Inflammatory macrophage treated with lipopolysaccharide for 4 hours (primary cell): ENCODE measurements at places on chromosomes 7 and 10.

- no peak for DNase-seq
Observed at GRCh38 chr10:110528224-110528996, 30.7 kb downstream of the DUSP5 start.

DNA sequence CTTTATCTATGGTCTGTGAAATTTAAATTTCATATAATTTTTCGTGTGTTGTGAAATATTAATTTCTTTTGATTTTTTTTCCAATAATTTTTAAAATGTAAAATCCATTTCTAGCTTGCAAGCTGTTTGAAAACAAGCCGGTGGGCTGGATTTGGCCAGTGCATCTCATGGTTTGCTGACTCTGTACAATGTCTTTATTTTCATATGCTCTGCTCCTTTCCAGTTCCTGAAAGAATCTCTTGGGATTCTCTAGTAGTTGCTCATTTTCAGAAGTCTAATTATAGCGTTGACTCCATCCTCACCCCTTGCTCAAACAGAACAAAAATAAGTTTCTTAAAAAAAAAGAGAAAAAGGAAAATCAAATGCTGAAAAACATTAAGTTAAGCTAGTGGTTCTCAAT lies 21.4 kb downstream of the UBN2 start:
- DNase-seq: no peak

GRCh38 chr10:110458266-110458920 lies 39.3 kb upstream of the DUSP5 start:
- DNase-seq: no peak

DNA sequence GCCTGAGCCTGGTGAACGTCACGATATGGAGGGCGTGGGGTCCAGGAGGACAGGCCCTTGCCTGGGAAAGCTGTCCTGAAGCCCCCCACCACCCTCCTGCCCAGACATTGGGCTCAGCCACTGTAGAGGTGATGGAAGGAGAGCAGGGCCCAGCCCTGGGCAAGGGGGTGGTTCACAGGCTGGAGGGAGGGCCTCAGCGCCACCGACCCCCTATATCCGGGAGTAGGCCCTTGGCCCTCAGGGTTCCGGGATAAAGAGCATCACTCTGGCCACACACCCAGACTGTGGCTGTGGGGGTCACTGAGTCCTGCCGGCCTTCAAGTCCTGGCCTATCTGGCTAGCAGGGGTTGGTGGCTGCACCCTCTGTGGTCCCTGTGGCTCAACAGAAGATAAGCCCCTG lies 55.3 kb upstream of the GTF2IRD1 start:
- DNase-seq: no peak

GRCh38 chr7:129470411-129470810 lies 31.9 kb upstream of the SMKR1 start:
- DNase-seq: no peak

DNA sequence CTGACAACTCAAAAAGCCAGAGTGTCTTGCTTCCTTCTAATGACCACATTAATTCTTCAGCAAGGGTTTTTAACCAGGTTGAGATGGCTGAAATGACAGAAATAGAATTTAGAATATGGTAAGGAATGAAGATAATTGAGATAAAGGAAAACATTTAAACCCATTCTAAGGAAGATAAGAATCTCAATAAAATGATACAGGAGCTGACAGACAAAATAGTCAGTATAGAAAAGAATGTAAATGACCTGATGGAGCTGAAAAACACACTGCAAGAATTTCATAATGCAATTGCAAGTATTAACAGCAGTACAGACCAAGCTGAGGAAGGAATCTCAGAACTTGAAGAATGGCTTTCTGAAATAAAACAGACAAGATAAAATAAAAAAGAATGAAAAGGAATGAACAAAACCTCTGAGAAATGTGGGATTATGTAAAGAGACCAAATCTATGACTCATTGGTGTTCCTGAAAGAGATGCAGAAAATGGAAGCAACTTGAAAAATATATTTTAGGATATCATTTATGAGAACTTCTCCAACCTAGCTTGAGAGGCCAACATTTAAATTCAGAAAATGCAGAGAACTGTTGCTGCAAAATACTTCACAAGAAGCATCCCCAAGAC lies 87.1 kb downstream of the SAMD9 start:
- no peak for DNase-seq

DNA sequence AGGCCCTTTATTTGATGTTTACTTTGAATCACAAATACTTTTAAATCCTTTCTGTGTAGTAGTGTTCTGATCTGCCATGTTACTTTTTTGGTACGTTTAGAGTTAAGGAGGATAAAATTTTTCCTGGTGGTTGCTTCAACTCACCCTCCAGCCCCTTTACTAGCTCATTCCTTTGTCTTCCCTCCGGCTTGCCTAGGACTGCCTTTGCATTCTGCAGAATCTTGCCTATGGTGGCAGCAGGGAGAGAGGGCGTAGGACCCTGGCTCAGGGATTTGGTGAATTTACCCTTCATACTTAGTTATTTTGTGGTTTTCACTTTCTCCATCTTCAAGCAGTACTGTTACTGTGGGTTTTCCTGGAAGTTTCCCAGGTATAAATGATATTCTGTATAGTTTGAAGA lies 833.5 kb downstream of the XPNPEP1 start:
- no peak for DNase-seq

GRCh38 chr7:107742678-107743566 lies 1.0 kb upstream of the CBLL1 start:
- DNase-seq: peak; percentile 71

- no peak for DNase-seq
Observed at GRCh38 chr7:155227004-155227787, 70.5 kb upstream of the INSIG1 start.

DNA sequence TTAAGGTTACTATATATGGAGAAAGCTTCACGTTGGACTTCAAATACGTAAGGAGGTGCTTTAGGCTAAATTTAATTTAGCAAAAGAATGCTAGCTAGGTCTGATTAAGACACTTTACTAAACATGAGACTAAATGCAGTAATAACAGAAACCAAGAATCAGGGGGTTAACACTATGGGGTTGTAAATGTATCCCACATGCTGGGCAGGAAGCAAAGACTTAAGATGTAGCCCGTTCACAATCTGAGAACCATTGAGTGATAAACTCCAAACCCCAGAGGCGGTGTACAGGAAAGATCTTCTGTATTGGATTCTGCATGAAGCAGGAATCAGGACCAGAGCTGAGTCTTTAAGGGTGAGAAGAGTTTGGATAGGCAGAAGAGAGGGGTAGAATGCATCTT lies 60.4 kb downstream of the FZD1 start:
- no peak for DNase-seq

DNA sequence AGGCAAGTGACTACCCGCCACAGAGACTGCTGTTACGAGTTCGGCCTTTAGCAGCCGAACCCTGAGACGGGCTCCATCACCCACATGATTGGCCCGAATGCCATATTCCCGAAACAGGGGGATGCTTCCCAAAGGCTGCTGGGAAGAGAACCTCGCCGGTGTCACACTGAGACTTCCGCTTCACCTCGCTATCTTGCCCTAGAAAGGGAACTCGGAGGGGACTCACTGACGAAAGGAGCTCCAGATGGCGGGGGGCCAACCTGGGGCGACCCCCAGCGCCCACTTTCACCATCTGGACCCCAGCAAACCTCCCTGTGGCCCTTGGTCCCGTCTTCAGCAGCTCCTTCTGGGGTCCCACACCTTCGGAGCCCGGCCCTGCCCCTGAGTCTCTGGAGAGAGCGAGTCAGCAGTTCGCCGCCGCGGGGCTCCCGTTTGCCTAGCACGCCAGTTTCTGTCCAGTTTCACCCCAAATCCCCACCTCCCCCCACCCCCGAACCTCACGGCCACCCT lies 529 bp downstream of the HPS1 start:
- peak; percentile 35 for DNase-seq

GRCh38 chr10:10891124-10892082 lies 126.3 kb upstream of the CELF2 start:
- DNase-seq: no peak

DNA sequence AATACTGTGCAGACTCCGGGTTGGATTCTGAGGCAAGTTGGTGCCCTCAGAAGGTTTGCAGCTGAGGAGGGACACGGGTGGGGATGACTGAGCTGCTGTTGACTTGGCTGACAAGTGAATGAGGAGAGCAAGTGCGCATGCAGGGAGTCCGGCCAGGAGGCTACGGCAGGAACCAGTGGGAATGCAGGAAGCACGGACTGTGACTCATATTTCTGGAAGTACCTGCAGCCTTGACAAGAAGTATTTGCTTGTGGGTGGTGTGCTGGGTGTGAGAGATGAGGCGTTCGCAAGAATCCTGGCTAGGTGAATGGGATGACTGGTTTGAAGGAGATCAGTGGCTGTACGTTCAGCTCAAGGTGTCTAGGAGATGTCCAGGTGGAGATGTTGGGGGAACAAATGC lies 30.8 kb upstream of the FXYD4 start:
- DNase-seq: no peak

DNA sequence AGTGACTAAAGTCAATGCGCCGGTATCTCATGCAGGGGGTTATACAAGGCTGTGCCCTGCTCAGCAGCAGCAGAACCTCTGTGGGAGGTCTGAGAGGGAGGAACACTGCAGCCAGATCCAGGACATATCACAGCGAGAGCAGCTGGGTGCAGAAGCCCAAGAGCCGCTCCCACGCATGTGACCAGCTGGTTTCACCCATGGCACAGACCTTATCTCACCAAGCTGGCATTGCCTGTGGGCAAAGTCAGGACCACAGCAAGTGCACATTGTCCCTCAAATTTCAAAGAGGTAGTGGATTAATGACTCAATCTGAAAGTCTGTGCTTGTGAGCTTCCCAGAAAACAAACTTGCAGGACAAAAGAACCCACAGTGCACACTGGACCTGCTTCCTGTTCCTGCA lies 31.6 kb upstream of the AKR1C1 start:
- DNase-seq: peak; percentile 22

- DNase-seq: peak; percentile 29
Observed at GRCh38 chr7:140655511-140656408, 15.1 kb upstream of the DENND2A start.

GRCh38 chr7:76047305-76047810 lies 442 bp downstream of the STYXL1 start:
- DNase-seq: peak; percentile 52

- DNase-seq: no peak
Observed at GRCh38 chr7:147774461-147774860, 816.1 kb upstream of the C7orf33 start.

- DNase-seq: no peak
Observed at GRCh38 chr7:102317231-102318059, 30.8 kb downstream of the SH2B2 start.

- DNase-seq: no peak
Observed at GRCh38 chr10:77833225-77833624, 93.3 kb downstream of the DLG5 start.

GRCh38 chr7:92723205-92723604 lies 113.2 kb downstream of the CDK6 start:
- DNase-seq: no peak

GRCh38 chr10:103706047-103706446 lies 149.3 kb downstream of the SH3PXD2A start:
- no peak for DNase-seq

DNA sequence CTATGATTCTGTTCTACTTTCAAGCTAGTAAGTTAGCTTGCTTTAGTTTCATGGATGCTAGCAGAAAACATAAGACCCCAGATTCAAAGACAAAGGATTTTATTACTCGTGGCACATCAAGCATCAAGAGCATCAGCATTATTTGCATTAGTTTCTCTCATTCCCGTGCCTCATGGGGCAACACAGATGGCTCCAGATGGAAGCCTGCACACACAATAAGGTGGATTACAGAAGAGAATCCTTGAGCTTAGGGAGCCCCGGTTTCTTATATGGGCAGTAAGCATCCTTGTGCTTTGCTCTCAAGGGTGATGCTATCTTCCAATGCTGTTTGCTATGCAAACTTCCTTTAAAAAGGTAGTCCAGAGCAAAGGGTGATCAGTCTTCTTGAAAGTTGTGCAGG lies 10.7 kb upstream of the CAPZA2 start:
- DNase-seq: no peak

GRCh38 chr10:89637113-89637512 lies 7.9 kb downstream of the PANK1 start:
- DNase-seq: peak; percentile 91

DNA sequence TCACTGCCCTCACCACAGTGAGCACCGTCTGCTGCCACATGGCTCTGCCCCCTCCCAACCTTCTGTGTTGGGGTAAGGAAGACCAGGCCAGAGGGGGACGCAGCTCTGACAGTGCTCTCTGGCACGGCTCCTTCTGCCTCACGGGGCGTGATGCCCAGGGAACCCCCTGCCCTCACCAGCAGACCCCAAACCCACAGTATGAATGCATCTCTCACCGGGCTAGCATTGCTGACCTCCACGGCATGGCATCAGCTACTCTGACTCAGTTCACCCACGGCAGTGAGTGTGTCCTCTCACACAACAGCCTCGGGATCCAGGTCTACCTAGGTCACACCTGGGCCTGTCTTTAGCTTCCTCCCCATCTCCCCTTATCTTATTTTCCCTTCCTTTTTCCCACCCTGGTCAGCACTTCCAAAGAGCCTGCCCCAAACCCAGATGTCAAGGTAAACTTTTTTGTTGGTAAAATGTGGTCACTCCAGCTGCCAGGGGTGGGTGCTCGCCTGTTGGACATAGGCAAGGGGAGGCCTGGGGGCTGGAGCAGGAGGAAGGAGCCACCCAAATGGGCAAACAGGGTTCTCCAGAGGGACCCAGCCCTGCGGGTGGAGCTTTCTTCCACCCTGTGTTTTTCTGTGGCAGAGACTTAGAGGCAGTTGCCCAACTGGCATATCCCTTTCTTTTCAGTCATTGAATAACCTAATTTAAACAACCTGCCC lies 4.4 kb downstream of the CALML3 start:
- no peak for DNase-seq

DNA sequence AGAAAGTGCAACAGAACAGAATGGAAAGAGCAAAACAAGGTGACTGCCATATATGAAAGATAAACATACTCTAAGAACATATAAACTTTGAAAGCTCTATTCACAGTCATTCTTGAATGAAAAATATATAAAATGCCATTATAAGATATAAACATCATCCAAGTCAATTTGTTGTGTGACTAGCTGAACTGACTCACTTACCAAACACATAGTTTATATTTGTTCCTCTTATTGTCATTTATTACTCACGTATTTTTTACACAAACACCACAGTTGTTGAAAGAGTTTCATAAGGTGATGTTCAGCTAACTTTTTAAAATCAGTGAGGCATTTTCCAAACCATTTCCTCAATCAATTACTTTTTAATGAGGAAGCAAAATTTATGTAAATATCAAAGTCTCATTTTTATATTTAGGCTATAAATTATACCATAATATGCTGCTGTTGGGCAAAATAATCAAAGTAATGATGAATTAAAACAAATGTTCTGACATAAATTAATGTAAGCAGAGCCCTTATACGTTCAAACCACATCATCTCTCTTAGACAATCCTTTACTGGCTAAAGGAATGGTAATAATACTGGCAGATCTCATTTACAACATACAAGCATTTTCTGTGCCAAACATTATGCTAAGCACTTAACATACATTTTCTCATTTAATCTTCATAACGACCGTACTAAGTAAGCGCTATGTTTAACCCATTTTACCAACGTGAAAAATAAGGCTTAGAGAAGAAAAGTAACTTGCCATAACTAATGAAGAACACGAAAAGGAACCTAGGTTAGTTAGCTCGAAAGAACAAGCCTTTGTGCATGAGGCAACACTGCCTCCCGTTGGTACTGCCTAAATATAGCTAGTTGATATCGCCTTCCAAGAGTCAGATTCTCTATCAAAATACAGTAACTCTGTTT lies 7.3 kb downstream of the LRRN3 start:
- peak; percentile 54 for DNase-seq

GRCh38 chr7:107559864-107560263 lies 3.9 kb downstream of the COG5 start:
- no peak for DNase-seq

GRCh38 chr10:119728172-119728800 lies 2.4 kb downstream of the INPP5F start:
- DNase-seq: no peak
